ENCODE measurements at places on chromosomes 1 and 21.

DNA sequence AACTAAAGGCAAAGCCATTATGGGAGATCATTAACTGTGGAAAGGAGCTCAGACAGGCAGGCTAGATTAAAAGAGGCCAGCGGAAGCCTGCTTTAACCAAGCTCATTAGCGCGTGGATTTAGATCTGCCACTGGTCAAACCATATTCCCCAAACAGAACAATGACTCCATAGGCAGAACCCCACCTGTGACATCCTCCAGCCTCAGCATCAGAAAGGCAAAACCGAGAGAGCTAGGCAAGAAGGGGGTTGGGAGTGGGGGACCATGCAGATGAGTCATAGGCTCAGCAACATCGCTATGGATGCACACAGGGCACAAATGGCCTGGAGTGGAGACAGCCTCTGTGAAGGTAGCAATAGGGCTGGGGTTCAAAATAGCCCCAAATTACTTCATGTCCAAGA is 20.6 kb downstream of the MKNK1 start:
- no peak for DNase-seq

DNA sequence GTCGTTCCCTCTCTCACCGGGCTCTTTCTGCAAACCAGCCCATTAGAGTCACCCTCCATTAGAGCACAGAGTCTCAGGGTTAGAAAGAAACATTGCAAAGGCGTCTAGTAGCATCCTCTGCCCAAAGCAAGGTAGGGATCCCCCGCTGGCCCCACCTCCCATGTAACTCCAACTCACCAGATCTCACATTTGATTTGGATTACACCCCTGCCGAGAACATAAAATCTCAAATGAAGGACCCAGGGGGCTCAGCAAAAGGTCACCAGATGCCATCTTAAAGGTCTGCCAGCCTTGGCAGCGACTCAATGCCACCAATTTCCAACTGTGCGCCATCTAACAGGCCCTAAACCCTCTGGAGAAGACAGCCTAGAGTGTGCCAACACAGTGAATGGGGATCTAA is 14.1 kb downstream of the C1orf87 start:
- DNase-seq, result no peak

DNA sequence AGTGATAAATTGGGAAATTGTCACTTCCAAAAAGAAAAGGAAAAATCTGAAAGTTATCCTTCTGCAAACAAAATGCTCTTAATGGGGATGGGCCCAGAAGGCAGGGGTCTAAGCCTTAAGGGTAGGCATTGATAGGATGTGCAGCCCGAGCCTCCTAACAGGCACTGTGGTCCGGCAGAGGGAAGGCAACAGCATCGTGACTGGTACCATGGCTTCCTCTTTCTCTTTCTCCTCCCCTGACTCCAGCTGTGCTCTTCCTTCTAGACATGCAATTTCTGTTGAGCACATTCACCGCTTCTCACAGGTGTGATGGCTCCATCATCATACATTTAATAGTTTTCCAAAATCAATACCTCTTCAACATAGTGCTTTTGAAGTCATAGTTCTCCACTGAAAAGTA is 91.5 kb downstream of the SELENOF start:
- DNase-seq, result peak; percentile 19

GRCh38 chr1:201447903-201448871 is 20.8 kb downstream of the PHLDA3 start:
- DNase-seq, result peak; percentile 75

- no peak for DNase-seq
Observed at GRCh38 chr1:159429074-159429861, 2.7 kb upstream of the OR10J4 start.

DNA sequence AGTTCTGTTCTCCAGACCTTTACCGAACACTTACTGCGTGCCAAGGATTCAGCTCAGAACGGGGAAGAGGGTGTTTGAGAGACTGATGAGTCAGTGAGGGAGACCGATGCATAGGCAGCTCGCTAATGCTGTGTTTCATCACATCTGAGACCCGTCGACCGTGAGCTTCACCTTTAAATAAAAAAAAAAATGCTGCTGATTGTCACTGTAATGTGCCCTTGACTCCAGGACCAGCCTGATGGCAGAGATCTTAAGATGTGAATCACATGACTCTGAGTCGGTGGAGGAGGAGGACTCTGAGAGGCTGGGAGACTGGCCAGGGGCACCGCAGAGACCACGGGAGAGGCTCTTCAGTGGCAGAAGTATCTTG is 28.8 kb downstream of the SPSB1 start:
- no peak for DNase-seq

DNA sequence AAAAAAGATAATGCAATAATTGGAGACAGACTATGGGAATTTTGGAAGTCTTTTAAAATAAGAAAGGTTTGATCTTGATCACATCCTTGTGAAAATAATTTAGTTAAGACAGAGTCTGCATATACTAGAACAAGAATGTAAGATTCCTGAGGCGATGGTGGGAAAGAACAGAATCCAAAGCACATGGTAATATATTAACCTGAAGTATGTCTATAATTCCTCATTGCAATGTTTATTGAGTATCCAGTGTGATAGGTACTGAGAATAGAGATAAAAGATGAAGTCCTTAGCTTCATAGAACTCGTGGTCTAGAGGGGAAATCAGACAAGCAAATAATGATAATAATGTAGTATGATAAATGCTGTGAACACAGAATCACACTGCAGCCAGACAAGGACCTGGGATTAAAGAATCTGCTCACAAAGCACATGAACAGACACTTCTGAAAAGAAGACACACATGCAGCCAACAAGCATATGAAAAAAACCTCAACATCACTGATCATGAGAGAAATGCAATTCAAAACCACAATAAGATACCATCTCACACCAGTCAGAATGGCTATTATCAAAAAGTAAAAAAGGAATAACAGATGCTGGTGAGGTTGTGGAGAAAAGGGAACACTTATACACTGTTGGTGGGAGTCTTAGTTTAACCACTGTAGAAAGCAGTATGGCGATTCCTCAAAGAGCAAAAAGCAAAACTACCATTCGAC is 6.9 kb upstream of the ANGPTL3 start:
- DNase-seq, result no peak

GRCh38 chr21:35619184-35619583 is 441.1 kb downstream of the SETD4 start:
- no peak for DNase-seq

- no peak for DNase-seq
Observed at GRCh38 chr1:246210756-246211155, 296.3 kb downstream of the SMYD3 start.

GRCh38 chr1:62283986-62284385 is 35.2 kb downstream of the KANK4 start:
- no peak for DNase-seq

GRCh38 chr1:86419277-86419903 is 4.6 kb upstream of the CLCA2 start:
- peak; percentile 79 for DNase-seq

- no peak for DNase-seq
Observed at GRCh38 chr1:170133766-170134495, 11.8 kb upstream of the NTMT2 start.

GRCh38 chr1:100523038-100523652 is 14.8 kb upstream of the GPR88 start:
- peak; percentile 38 for DNase-seq

DNA sequence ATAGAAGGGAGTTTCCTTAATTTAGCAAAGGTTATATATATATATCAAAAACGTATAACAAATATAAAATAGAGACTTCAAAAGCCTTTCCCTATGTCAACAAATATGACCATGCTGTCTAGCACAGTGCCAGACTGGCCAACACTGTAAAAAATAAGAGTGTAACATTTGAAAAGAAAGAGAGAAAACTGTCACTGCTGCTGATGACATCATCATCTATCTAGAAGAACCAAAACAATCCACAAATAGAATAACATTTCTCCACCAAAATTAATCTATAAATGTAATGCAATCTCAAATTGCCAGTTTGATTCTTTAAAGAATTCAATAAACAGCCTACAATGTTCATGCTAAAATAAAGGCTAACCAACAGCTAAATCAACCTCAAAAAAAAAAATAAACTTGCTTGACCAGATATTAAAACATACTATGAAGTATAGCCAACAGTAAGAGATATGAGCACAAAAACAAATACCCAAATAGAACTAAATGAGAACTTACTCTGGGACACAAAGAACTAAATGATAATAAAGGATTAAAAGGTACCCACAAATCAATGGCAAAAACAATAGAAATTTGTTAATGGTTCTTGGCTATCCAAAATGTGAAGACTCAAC is 50.2 kb downstream of the ENAH start:
- DNase-seq, result peak; percentile 35

GRCh38 chr1:113999799-114000198 is 20.5 kb downstream of the OLFML3 start:
- peak; percentile 31 for DNase-seq

- no peak for DNase-seq
Observed at GRCh38 chr1:193156117-193156821, 30.1 kb downstream of the B3GALT2 start.

DNA sequence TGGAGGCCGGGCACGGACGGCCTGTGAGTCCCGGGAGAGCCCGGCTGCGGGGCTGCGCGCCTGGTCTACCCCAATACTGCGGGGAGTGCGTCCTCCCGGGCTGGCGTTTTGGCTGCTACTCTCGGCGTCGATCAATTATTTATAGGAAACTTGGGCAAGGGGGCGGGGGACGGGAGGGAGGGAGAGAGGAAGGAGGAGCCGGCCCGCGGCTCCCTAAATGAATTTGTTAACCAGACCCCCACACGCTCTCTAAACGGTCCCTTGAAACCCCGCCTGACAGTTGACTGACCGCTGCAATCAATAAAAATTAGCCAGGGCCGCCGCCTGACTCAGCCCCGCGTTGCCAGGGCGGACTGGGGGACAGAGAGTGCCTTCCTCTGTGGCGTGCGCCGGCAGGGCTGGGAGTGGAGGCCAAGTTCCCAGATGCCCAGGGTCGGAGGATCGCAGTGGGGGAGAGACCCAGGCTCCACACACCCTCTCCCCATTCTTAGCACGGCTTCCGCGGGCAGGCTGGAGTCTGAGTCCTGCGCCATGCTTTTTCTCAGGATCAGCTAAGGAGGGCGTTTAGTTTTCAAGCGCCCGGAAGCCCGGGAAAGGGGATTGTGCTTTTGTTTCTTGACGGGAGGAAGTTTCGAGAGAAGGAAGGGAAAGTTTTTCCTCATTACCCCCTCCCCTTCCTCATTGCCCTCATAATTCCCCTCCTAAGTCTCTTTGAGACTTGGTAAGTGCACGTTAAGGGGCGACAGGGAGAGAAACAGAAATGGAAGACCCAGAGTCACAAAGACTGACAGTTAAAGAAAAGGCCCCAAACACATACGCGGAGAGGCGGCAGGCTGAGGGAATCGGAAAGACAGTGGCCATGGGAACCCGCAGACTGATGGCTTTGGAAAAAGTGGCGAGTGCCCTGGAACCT is 6.2 kb downstream of the PAX7 start:
- no peak for DNase-seq

GRCh38 chr1:26410706-26411623 is at the start of gene LIN28A:
LIN28A (plus strand) TSS chr1:26410817; CDS start chr1:26410892, 75 bp downstream.
- no peak for DNase-seq

- DNase-seq, result no peak
Observed at GRCh38 chr21:35510957-35511695, 462.0 kb upstream of the RUNX1 start.

- DNase-seq, result no peak
Observed at GRCh38 chr1:189775343-189775742, 702.3 kb downstream of the BRINP3 start.

- no peak for DNase-seq
Observed at GRCh38 chr1:3821004-3821403, 24.7 kb upstream of the LRRC47 start.

DNA sequence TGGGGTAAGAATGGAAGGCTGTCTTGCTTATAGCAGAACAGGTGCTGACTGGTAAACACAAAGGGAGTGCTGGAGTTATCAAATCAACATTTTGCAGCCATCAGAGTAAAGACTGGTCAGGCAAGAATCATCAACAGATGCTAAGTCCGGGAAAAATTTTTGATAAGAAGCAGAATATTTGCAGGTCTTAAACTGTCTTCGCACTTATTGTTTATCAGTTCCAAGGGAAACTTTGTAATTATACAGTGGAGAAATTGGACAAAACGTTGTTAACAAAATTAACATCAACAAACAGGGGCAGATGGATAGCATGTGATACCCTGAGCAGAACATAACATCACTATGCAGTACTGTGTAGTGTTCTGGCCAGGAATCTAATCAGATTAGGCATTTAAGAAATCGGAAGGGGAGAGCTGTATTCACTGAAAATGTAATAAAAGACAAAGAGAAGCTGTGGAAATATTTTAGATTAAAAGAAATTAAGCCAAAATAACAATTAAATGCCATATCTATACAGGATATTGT is 127.1 kb downstream of the DAB1 start:
- DNase-seq, result no peak

DNA sequence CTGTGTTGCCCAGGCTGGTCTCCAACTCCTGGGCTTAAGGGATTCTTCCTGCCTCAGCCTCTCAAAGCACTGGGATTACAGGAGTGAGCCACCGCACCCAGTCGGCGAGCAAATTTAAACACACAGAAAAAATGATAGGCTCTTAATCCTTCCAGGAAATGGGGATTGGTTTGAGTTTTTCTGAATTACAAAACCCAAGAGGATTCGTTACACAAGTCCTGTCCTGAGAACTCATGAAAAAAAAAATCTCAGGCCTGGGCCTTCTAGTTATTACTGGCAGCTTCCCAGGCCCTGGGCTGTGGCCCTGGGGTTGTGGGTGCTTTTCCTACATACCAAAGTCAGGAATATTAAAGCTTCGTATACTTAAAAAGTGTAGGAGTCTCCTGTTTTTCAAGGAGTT is 6.3 kb upstream of the IFNGR2 start:
- DNase-seq, result no peak

- no peak for DNase-seq
Observed at GRCh38 chr1:92365378-92366039, 66.7 kb downstream of the RPAP2 start.

- peak; percentile 19 for DNase-seq
Observed at GRCh38 chr1:22048351-22049192, 3.9 kb upstream of the CDC42 start.

GRCh38 chr1:97170300-97170699 is 448.7 kb downstream of the PTBP2 start:
- no peak for DNase-seq

DNA sequence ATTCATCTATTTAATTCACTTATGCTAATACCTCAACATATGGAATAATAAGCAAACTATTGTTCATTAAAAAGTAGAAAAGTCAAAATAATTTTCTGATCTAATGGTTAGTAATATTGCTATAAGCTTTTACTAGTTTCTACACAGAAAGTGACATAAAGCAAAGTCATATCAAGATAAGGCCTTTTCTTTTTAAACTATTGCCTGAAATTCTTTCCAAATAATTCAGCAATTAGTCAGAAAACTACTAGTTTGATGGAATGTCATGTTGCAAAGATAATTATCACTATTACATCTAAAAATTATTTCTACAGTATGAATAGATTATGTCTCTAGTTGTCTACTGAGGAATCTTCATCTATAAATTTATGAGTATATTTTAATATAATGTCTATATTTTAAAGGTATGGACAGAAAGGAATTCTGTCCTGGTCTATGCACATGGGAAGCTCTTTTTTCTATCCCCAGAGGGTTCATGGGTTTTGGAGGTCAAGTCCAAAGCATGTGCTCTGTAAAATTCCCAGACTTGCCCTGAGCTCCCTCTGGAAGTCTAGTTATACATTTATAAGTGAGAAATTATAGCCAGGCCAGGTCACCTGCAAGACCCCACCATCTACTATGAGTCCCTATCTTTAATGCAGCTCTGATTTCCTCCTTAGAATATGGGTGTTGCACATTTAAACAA is 84.6 kb upstream of the DPYD start:
- no peak for DNase-seq
